T47D (cell line): ENCODE measurements at places on chromosomes 4 and X.

DNA sequence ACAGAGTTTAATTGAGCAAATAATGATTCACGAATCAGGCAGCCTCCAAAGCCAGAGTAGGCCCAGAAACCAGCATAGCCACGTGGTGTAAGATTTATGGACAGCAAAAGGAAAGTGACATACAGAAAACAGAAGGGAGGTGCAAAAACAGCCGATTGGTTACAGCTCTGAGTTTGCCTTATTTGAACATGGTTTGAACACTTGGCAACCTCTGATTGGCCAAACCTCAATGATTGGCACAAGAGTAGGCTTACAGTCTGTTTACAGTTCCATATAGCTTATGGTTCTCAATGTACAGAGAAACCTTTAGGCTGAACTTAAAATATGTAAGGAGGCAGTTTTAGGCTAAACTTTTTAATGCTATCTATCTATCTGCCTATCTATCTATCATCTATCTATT lies 394.8 kb downstream of the CFAP47 start:
- peak; percentile 1 for DNase-seq

- no peak for DNase-seq
These were observed 7.9 kb downstream of the GLA start for GRCh38 chrX:101399825-101400224.

DNA sequence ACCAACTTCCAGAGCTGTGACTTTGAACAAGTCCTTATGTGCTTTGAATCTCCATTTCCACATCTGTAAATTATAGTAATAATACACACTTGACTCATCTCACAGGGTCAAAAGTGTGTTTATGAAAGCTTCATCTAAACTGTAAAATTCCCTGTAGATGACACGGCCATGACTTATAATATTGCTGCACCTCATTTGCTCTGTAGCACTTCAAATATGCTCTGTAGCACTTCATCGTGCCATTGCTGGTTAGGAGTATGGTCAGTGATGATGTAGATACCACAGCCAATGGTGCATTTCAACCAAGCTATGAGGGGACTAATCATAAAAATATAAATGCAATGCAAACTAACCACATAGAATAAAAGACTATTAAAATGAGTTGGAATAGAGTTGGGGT lies 318.6 kb downstream of the ANK2 start:
- DNase-seq = no peak

DNA sequence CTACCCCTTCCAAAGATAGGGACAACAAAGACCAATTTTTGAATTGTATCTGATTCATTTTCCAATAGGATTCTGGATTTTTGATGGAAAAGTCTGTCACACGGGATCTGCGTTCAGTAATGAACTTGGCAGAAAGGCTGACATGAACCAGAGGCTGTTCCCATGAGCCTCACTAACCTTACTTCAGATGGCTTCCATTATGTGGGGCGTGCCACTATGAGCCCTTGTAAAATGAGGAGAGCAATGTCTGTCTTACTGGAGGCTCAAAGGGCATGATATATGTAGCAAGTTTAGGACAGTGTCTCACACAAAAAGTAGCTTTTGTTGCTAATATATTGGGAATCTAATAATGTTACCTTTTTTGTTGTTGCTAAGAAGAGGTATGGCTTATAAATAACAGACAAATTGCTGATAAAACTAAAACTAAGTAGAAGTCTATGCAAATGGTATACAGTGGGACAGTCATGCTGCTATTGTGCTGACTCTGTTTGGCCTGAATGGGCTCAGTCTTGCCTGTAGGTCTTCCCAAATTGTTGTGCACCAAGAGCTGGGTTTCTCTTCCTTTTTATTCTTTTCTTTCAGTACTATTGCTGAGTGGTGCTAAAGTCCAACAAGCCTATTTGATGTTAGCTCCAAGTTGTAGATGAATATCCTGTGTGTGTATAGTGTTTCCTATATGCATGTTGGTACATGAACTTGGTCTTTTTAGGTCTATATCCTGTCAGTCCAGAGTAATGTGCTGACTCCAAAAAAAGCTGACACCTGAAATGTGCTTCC lies 132.1 kb downstream of the SPRY1 start:
- no peak for DNase-seq

GRCh38 chrX:153981771-153982533 lies 9.4 kb downstream of the TMEM187 start:
- no peak for DNase-seq

DNA sequence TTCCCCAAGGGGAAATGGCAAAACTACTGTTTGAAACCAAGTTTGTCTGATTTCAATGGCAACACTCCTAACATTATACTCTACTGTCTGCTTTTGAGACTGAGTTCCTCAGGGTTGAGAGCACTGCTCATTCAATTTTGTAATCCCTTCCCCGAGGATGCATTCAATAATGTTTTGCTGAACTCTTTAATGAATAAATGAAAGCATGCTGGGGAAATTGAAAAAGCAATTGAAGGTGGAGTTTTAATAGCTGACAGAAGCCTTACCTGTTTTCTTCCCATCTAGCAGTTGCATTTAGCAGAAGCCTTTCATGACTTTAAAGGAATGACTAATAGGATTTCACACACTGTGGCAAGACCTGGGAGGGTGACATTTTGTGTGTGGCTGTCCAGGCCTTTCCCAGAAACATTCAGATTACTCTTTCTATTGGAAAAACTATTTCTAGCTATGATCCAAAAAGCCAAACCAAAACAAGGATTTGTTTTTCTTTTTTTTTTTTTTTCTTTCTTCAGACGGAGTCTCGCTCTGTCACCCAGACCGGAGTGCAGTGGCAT lies 45.1 kb downstream of the DTHD1 start:
- no peak for DNase-seq

- no peak for DNase-seq
These were observed 661 bp downstream of the S100P start for GRCh38 chr4:6694177-6694901.

GRCh38 chrX:130625386-130625785 lies 223.6 kb downstream of the RBMX2 start:
- no peak for DNase-seq

GRCh38 chr4:26839534-26839951 lies 21.1 kb upstream of the STIM2 start:
- no peak for DNase-seq

DNA sequence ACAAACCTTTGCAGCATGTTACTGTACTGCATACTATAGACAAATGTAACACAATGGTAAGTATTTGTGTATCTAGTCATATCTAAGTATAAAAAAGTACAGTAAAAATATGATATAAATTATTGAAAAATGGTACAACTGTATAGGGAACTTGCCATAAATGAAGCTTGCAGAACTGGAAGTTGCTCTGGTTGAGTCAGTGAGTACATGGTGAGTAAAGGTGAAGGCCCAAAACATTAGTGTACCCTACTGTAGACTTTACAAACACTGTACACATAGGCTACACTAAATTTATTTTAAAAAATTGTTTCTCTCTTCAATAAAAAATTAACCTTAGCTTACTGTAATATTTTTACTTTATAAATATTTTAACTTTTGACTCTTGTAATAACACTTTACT lies 25.8 kb downstream of the SPIN3 start:
- DNase-seq = no peak
